ENCODE measurements at places on chromosomes 11 and 22. TPM values are rescaled to one million over a fixed set of nuclear protein-coding genes. Genes with fewer than 3 reads are reported as not detected.

CASP4 gene
- total RNA-seq, result 0.73 TPM

DNA sequence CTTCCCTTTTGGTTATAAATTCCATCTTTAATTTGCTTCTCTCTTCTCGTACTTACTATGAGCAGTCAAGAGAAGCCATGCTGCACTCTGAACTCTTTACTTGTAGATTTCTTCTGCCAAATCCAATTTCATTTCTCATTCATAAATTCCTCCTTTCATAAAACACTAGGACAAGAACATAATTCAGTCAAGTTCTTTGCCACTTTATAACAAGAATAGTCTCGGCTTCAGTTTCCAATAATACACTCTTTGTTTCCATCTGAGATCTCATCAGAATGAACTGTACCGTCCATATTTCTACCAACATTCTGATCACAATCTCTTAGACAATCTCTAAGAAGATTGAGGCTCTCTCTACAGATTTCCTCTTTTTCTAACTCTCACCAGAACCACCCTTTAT lies 25.1 kb downstream of the IZUMO1R start:
- peaks cover 5% of the 10 kb centered on the region for H3K27me3 ChIP-seq
- H3K4me1 ChIP-seq, result no peaks in the 10 kb centered on the region
- no peak overlapping the region for H3K4me3 ChIP-seq
- H3K27ac ChIP-seq, result no peak overlapping the region
- DNase-seq, result no peak

GRCh38 chr11:26677566-26677965 lies 44.3 kb downstream of the SLC5A12 start:
- H3K36me3 ChIP-seq, result no peaks in the 10 kb centered on the region
- DNase-seq, result no peak
- no peaks in the 10 kb centered on the region for H3K27me3 ChIP-seq
- no peaks in the 10 kb centered on the region for H3K4me1 ChIP-seq
- H3K4me3 ChIP-seq, result no peak overlapping the region

DNA sequence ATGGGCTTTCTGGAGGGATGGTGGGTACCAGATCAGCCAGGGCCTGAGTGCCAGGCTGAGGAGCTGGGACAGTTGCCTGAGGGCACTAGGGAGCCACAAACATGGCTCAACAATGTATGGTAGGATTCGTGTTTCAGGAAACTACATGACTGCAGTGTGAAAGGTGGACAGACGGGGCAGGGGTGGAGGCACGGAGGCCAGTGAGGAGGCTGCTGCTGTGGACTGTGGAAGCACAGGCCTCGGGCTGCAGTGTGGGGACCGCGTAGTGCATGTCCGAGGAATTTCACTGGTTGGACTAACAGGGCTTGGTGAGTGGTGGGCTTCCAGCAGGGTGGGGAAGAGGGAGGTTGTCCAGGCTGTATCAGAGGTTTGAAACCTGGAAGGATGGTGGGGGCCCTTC lies 7.8 kb downstream of the P2RY2 start:
- peaks cover 27% of the 10 kb centered on the region for H3K4me1 ChIP-seq
- no peak overlapping the region for H3K4me3 ChIP-seq
- H3K27me3 ChIP-seq, result peaks cover 13% of the 10 kb centered on the region

GRCh38 chr11:133724116-133724515 lies 121.2 kb downstream of the SPATA19 start:
- no peak overlapping the region for H3K27ac ChIP-seq
- H3K4me3 ChIP-seq, result no peak overlapping the region
- no peak for DNase-seq
- H3K27me3 ChIP-seq, result no peaks in the 10 kb centered on the region
- no peaks in the 10 kb centered on the region for H3K36me3 ChIP-seq

DNA sequence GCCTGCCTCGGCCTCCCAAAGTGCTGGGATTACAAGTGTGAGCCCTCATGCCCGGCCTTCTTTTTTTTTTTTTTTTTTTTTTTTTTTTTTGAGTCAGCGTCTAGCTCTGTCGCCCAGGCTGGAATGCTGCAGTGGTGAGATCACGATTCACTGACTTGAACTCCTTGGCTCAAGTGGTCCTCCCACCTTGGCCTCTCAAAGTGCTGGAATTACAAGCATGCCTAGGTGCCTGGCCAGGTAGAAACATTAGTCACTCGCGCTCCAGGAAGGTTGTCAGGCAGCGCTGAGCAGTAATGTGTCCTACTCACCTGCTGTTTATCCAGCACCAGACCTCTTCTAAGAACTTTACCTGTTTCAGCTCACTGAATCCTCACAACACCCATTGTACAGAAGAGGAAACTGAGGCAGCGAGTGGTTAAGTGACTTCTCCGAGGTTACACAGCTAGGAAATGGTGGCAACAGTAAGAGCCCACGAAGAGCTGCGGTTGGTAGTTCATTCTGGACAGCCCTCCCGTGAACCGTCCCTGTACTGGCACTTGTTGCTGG lies 496 bp upstream of the CST6 start:
- H3K4me1 ChIP-seq, result peaks cover 8% of the 10 kb centered on the region
- H3K27ac ChIP-seq, result no peak overlapping the region

DNA sequence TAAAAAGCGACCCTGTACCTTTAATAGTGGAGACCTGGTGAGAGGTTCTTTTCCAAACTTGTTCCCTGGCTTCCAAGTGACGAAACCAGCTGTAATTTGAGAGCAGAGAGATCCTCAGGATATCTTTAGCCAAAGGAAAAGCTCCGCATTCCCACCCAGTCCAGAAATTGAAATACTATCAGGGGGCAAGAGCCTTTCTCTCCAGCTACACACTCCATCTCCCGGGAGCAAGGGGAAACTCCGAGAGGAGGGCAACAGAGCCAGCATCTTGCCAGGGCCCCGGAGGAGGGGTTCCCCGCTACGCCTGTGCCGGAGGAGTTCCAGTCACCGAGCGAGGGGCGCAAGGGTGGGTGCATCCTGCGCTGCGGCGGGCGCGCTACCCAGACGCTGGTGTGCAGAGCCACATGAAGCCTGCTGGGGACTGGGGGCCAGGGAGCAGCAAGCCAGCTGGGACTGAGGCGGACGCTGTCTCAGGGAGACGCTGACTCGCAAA lies at the start of gene FIBIN:
TSS of gene FIBIN (plus strand) at position 148 of the 493 bp plus-strand sequence. CDS start 415 bp downstream, outside the sequence.
- peaks cover 20% of the 10 kb centered on the region for H3K27me3 ChIP-seq
- no peaks in the 10 kb centered on the region for H3K36me3 ChIP-seq
- H3K4me3 ChIP-seq, result peak within 1 kb of the TSS; percentile 74
- peaks cover 8% of the 10 kb centered on the region for H3K4me1 ChIP-seq
- DNase-seq, result peak; percentile 55

NRXN2 gene
- 8.6 TPM for total RNA-seq

SCGB1C1 gene
- total RNA-seq, result not detected

SYT7 gene
- 18.2 TPM for total RNA-seq

DDI1 gene
- total RNA-seq, result not detected

XBP1 gene
- 107 TPM for total RNA-seq

DNA sequence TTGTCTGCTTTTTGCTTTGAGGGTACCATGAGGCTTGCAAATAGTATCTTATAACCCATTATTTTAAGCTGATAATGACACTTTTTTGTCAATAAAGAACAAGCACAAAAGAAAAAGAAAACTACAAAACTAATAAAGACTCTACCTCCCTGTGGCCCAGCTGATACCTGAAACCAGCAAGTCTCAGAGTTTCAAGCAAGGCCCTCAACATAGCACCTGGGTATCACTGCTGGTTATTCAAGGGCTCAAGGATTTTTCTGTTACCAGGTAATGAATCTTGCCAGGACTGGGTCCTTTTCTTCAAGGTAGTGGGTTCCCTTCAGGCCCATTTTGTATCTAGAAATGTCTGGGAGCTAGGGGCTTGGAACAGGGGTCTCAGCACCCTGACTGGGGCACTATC lies 281.6 kb upstream of the C11orf87 start:
- H3K4me3 ChIP-seq, result no peak overlapping the region
- no peak overlapping the region for H3K27ac ChIP-seq
- DNase-seq, result no peak
- peaks cover 10% of the 10 kb centered on the region for H3K4me1 ChIP-seq
- H3K36me3 ChIP-seq, result no peaks in the 10 kb centered on the region

DNA sequence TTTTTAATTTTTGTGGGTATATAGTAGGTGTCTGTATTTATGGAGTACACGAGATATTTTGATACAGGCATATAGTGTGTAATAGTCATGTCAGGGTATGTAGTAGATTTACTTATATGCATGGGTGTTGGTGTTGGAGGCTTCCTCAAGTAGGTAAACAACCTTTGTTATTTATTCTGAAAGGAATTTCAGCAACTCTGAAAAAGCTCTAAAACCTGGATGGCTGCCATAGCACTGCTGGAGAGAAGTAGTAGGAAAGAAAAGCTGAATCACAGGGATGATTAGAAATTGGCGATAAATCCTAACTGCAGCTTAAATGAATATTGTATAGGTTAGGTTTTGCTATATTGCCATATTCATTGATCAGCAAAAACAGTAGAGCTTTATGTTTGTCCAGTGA lies 44.4 kb upstream of the ST14 start:
- H3K4me3 ChIP-seq, result no peak overlapping the region
- peaks cover 19% of the 10 kb centered on the region for H3K36me3 ChIP-seq
- peaks cover 14% of the 10 kb centered on the region for H3K4me1 ChIP-seq
- H3K27ac ChIP-seq, result 0 out of 2 replicates have a peak overlapping the region, but pooled peaks have one; percentile 19
- H3K27me3 ChIP-seq, result no peaks in the 10 kb centered on the region
- no peak for DNase-seq

DNA sequence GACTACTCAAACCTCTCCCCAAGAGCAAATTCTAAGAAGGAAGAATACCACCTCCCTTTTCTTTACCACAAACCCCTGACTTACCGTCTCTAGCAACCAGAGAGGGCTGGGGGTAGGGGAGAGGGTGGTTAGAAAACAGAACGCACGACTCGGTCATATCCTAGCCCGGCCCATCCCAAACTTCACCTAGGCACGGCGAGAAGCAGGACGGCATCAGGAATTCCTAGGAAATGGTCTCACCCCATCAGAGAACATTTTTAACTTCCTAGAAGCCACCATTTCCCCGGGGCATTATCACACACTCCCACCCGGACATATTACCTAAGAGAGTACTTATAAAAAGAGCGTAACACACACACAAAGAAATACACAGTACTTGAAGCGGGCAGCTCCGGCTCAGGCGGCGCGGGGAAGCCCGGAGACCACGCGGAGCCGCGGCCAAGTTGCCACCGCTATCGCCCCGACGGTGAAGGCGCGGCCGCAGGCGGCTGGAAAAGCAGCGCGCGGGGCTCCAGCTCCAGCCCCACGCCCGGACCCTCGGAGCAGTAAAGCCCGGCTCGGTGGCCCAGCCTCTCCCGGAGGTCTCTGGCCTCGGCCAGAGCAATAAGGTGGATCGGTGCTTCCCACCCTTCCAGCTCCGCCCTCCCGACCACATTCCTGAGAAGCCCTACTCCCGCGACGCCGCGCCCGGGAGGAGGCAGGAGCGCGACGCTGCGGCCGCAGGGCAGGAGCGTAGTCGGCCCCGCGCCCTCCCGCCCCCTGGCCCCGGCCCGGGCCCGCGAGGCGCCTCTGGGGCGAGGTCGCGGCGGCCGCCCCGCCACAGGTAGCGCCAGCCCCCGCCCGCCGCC lies 878 bp downstream of the RRAS2 start:
- peaks cover 12% of the 10 kb centered on the region for H3K36me3 ChIP-seq
- H3K4me1 ChIP-seq, result peaks cover 57% of the 10 kb centered on the region
- peak; percentile 80 for DNase-seq
- H3K4me3 ChIP-seq, result peak overlapping the region; percentile 98
- H3K27me3 ChIP-seq, result no peaks in the 10 kb centered on the region
- H3K27ac ChIP-seq, result peak overlapping the region; percentile 95

GPHA2 gene
- 1.6 TPM for total RNA-seq

- H3K4me3 ChIP-seq, result no peak overlapping the region
- DNase-seq, result no peak
- peaks cover 9% of the 10 kb centered on the region for H3K4me1 ChIP-seq
- H3K27me3 ChIP-seq, result no peaks in the 10 kb centered on the region
- H3K27ac ChIP-seq, result no peak overlapping the region
- no peaks in the 10 kb centered on the region for H3K36me3 ChIP-seq
These were observed 67.5 kb downstream of the ARFGAP2 start for GRCh38 chr11:47109051-47109726.

DNA sequence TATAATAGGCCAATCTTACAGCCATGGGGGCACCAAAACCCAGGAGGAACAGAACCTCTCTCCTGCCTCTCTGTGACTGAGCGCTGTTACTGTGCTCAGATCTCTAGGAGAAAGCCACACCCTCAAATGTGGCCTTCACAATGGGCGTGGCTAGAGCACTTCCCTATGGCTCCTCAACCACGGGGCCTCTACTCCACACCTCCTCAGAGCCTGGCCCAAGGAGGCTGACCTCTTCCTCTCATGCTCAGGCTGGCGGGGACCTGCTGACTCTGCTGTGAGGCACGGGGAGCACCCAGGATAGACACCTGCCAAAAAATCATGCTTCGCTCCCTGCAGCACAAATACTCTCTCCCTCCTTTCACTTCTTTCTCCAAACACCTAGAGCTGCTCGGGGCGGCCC lies 41.0 kb downstream of the C11orf58 start:
- no peak overlapping the region for H3K27ac ChIP-seq
- H3K27me3 ChIP-seq, result no peaks in the 10 kb centered on the region
- peak; percentile 33 for DNase-seq
- H3K4me3 ChIP-seq, result no peak overlapping the region

- no peak overlapping the region for H3K4me3 ChIP-seq
- no peak for DNase-seq
- H3K27me3 ChIP-seq, result no peaks in the 10 kb centered on the region
- peaks cover 47% of the 10 kb centered on the region for H3K4me1 ChIP-seq
- H3K36me3 ChIP-seq, result peaks cover 35% of the 10 kb centered on the region
- H3K27ac ChIP-seq, result no peak overlapping the region
These were observed 96.5 kb downstream of the DLG2 start for GRCh38 chr11:85530634-85531033.

DNA sequence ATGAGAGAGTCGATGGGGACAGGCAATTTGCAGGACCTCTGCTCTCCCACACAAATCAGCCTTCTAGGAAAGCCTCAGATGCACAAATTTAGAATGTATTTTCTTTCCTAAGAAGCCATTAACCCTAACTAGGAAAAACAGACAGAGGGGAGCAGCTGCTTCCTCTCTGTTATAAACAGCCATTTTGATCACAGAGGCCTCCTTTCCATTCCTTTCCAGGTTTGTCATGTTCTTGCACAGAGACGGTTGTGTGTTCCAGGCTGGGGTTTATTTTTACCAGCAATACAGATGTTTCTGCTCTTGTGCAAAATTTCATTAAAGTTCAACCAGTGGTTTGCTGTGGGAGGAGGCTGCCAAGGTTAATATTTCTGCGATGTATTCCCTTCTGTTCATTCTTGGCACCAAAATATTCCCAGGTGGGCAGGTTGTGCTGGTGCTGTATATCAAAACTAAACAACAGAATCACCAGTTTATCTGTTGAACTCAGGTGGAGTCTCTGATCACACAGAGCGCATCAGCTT lies 90.2 kb downstream of the NAV2 start:
- H3K27ac ChIP-seq, result peak overlapping the region; percentile 73
- H3K27me3 ChIP-seq, result no peaks in the 10 kb centered on the region
- no peak for DNase-seq
- H3K36me3 ChIP-seq, result peaks cover 4% of the 10 kb centered on the region
- H3K4me3 ChIP-seq, result no peak overlapping the region

DNA sequence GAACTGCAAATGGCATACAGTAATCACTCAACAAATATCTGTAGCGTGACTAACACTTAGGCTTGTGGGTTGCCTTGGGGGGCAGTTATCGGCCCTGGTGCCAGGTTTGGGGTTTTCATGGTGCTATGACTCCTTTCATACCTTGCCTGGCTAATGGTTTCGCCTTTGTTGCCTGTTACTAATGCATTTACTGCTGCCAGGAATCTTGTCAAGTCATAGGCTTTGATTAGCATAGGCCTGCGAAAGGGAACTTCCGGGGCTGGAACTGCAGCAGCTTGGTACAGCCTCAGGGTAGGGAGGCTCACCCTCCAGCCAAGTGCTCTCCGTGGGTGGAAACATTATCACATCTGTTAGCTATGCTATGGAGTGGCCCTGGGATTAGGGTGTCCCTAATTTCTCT lies 13.2 kb downstream of the SLC25A18 start:
- no peak overlapping the region for H3K4me3 ChIP-seq
- H3K36me3 ChIP-seq, result no peaks in the 10 kb centered on the region
- H3K27me3 ChIP-seq, result no peaks in the 10 kb centered on the region
- 0 out of 2 replicates have a peak, but pooled peaks cover 7% of the 10 kb centered on the region for H3K4me1 ChIP-seq

Measured in WTC11 (cell line).